ENCODE measurements at places on chromosomes 5 and 9.

- DNase-seq = no peak
Observed at GRCh38 chr5:98471458-98471857, 302.0 kb upstream of the RGMB start.

DNA sequence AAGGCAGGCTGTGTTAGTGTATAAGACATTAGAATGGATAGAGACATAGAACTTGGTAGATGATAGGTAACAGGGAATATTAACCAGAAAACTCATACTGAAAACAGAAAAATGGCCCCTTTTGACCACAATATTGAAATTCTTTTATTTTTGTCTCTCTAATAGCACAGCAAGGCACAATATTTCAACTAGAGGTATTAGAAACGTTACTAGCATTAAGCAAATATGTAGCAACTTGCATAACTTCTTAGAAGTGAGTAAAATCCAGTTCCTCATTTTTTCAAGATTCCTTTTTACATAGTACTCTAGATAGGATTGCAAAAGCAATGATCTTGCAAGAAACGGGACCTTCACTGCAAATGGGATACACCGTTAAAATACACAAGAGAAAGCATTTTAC is 102.7 kb upstream of the VCAN start:
- DNase-seq = no peak

- DNase-seq = no peak
Observed at GRCh38 chr5:13932011-13932410, 12.5 kb downstream of the DNAH5 start.

DNA sequence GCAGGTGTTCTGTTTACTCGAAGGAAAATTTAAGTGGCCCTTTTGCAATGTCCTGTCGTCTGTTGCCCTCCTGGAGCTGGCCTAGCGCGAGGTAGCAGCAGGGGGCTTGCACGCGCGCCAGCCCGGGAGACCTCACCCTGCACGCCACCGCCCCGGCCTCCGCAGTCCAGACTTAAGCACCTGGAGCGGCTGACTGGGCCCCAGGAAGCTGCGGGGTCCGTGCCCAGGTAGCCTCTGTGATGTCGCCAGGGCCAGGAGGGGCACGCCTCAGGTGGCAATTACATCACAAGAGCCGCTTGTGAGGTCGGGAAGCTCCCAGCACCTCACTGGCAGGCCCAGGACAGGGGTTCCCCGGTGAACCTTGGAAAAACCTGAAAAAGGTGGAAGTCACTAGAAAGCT is at the start of gene SAXO1:
SAXO1 (minus strand) TSS at position 195 of the 400 bp plus-strand sequence. CDS start 301 bp downstream, outside the sequence.
- no peak for DNase-seq

DNA sequence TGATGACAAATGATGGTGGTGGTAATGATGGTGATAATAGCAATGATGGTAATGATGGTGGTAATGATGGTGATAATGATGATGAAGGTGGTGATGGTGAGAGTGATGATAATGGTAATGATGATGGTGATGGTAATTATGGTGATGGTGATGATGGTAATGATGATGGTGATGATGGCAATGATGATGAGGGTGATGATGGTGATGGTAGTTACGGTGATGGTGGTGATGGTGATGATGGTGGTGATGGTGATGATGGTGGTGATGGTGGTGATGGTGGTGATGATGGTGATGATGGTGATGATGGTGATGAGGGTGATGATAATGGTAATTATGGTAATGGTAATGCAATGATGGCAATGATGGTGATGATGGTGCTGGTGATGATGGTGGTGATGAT is 91.1 kb downstream of the DAP start:
- no peak for DNase-seq

- DNase-seq = no peak
Observed at GRCh38 chr5:132202711-132203463, 24.8 kb downstream of the P4HA2 start.

GRCh38 chr5:27682600-27682999 is 644.2 kb upstream of the CDH9 start:
- no peak for DNase-seq

DNA sequence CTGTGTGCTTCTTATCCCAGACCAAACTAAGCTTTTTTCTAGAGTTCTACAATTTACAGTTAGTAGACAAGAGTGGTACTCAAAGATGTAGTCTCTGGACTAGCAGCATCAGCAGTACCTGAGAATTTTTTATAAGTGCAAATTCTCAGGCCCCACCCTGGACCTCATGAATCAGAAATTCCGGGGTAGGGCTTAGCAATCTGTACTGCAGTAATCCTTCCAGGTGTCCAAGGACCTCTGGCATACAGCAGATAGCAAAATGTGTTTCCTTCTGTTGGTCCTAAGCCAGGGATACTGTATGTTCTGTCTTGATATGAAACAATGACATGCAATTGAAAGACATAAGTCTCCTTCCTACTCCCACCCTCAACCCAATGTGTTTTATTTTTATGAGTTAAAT is 194.3 kb downstream of the MSX2 start:
- no peak for DNase-seq

DNA sequence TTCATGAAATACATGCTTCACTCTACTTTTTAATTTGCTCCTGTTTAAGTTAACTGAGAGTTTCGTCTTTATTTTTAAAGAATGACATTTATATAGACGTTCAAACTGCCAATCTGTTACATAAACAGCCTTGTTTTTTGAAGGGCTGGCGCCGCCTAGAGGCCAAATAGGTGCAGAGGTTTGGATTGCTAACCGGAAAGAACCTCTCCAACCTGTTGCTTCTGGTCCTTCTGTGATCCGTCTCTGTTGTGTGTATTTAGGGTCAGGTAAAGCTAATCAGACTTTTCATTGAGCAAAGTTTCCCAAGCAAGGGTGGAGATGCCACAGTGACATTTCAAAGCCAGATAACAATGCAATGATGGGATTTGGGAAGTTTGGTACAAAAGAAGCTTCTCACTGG is 39.5 kb upstream of the GLIS3 start:
- DNase-seq = peak; percentile 67

GRCh38 chr9:16602494-16602893 is 268.0 kb downstream of the BNC2 start:
- no peak for DNase-seq

- no peak for DNase-seq
Observed at GRCh38 chr9:37209431-37210386, 89.3 kb downstream of the ZCCHC7 start.

DNA sequence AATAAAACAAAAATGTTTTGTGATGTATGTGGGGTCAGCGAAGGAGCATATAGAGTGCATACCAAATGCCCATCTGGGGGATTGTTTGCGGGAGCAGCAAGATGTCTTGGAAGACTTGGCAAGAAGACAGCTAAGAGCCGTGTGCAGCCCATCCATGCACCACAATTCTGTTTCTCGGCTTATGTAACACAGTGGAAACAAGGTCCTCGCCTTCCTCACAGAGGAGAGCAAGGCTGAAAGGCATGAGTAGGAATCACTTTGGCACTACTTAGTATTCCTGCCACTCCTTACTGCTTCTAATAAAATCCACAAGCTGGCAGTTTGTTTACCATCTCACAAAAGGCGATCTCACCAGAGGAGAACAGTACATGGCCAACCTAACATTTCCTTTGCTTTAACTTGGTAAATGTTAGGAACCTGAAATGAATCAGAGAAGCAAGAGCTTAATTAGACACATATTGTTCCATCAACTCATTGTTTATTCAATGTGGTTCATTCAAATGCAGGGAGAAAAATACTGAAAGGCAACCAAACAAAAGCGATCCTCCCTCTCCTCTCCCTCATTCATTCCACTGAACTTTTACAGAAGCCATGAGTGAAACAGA is 648.1 kb downstream of the ACTL7B start:
- no peak for DNase-seq

DNA sequence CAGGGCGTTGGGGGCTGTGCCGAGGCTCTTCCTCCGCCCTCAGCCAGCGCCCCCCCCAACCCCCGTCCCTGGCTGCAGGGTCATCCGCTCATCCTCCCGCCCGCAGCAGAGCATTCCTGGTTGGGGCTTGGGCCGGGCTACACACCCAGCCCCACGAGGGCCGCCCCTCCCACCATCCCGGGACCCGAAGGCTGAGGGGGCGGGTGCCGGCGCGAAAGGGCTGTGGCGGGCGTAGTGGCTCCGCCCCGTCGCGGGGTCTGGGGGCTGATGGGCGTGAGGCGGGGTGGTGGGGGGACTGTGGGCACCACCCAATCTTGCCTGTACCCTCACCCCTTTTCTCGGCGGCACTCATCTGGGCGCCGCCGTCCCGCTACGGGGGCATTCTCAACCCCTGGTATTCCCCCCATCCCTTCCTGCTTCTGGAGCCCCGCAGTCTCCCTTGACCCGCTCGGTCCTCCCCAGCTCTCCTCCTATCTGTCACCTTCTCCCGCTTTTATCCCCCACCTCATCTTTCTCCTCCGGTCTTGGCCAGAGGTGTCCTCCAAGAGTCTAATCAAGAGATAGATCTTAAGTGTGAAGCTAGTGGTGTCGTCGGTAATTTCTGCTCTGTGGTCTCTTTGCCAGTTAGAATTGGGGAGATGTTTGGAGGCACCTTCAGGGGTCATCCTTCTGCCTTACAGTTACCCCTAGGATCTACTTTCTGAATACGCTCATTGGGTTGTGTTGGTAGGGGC is 1.6 kb downstream of the FER start:
- no peak for DNase-seq

DNA sequence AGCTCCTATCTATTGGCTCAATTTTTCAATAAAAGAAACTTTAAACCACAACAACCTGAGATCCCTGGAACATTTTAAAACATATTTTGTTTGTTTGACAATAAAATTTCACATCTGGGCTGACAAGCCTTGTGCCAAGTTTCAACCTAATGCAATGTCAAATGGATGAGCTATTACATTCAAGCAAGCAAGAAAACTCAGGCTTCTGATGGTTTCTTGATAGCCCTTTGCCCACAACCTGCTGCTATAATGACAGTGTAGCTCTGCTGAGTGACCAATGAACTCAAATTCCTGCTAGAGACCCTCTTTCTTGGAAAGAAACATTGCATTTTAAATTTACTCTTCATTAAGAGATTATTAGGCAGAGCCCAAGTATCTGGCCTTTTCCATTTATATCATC is 472.9 kb downstream of the ARHGEF28 start:
- DNase-seq = no peak

- DNase-seq = no peak
Observed at GRCh38 chr9:6899274-6899673, 141.5 kb downstream of the KDM4C start.

- DNase-seq = no peak
Observed at GRCh38 chr5:74865256-74865803, 857 bp downstream of the FAM169A start.

GRCh38 chr5:33281431-33281843 is 159.3 kb upstream of the TARS1 start:
- DNase-seq = no peak

- DNase-seq = no peak
Observed at GRCh38 chr9:132837501-132838286, 40.4 kb downstream of the AK8 start.

GRCh38 chr5:71880536-71880935 is 161.5 kb downstream of the CARTPT start:
- no peak for DNase-seq

DNA sequence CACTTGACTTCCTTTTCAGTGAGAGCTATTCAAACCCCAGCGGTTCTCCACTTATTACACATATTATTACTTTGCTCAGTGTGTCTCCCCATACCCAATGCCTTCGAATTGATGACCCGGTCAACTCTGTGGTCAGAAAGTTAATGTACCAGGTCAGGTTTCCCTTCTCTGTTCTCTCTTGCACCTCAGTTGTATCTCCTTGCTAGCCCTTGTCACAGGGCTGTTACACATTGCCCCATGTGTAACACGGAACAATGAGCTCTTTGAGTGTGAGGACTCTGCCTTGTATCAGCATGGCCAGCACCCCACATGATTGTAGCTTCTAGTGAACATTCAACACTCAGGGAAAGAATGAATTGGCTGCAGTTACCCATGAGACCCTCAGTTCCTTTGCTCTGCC is 73.6 kb downstream of the DOCK2 start:
- DNase-seq = no peak

DNA sequence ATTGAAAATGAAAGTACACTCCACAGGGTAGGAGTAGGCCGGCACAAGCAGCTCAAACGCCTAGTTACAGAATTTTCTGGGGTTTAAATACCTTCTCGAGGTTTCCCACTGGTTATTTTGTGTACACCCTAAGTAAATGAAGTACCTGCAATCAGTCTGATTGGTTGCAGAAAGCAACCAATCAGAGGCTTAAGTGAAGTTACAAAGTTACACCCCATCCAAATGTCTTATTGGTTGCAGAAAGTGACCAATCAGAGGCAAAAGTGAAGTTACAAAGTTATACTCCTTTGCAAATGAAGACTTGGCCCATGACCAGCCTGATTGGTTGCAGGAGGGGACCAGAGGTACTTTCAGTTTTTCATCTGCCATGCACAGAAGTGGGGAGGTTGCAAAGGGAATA is 33.2 kb upstream of the ERAP2 start:
- no peak for DNase-seq

DNA sequence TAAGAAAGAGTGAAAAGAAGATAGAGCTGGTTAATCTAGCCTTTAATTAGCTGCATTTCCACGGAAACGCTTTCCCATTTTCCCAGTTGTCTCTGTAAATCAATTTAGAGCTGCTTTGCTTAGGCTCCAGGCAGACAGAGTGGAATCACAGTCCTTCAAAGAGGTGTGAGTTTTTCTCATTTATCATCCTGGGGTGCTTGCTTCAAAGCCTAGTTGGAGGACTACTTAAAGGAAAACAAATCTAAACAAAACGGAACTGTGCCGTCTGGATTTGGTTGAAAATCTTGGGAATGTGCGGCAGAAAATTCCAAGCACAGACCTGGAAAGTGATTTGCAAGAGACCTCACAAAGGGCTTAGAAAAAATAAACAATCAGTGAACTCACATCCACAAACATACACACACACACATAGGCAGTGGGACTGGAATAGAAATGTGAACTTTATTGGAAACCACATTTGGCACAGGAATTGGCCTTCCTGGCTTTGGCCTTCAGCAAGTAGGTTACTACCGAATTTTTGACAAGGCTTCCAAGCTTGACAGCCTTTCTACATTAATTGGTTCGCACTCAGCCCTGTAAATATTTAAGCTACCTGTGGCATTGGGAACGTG is 235.2 kb upstream of the SLC24A2 start:
- no peak for DNase-seq

DNA sequence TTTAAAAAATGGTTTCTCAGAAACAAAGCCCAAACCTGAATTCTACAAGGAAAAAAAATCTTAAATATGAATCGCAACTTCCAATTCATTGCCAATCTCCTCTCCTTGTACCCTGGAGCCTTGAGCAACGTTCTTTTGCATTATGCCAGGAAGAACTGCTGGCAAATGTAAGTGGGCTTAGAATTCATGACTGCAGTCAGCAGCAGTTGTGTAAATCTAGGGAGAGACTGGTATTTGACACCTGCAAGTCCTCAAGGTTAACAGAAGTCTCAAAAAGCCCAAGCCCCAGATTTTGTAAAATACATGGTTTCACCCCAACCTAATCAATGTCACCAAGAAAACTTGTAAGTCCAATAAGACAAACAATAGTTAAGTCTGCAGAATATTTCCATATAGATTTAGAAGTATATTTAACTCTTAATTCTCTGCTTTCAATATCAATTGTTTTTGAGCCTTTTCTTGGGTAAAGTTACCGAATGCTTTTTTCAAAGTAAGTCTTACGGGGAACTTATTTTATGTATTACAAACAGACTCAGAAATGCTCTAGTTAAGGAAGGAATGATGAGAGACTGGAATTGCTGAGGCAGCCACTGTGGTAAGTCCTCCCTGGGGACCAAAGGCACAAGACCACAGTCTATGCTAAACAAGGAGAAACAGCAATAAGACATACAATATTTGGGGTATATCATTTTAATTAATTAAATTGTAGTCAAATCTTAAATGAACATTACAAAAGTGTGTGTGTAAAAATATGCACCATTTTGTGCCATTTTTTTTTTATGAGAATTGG is 31.3 kb downstream of the ELL2 start:
- DNase-seq = no peak

Data from activated gamma-delta T cell treated with anti-CD3 and anti-CD28 coated beads, Interleukin-2, amount 50 U/mL, for 16 hours (primary cell).